ENCODE measurements at places on chromosomes 4 and X.
A peak's percentile ranks its signal among the peaks of the same experiment; 100 is the strongest.

- no peak for DNase-seq
These were observed 46.8 kb downstream of the PSAPL1 start for GRCh38 chr4:7387925-7388324.

DNA sequence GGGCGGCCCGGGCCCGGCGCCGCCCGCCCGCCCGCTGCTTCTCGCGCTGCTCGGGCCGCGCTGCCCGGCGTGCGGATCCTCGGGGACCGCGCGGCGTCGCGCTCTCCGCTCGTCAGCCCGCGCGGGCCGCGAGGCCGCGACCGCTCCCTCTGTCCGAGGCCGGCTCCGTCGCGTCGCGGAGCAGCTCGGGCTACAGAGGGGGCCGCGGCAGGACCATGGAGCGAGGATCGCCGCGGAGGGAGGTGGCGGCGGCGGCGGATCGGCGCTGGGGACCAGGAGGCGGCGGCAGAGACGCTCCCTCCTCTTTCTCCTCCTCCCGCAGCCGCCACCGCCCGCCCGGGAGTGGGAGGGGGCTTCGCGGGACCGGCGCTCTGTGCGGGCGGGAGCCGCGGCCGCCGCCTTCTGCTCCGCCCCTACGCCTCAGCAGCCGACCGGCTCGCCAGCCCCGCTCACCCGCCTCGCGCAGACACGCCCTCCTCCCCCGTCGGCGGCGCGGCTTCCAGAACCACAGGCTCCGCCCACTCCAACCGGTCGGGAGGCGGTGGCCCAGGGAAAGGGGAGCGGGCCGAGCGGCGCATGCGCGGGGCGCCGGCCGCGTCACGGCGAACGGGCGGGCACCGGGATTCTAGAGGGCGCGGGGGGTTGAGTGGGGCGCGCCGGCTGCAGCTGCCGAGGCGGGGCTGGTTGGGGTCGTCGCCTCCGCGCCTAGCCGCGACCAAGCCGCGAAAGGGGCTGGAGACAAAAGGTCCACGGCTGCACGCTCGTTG, at the start of gene CASK:
Gene CASK (minus strand): TSS at position 344 of the 767 bp plus-strand sequence. CDS start 566 bp downstream, outside the sequence.
- DNase-seq, result peak; percentile 32

DNA sequence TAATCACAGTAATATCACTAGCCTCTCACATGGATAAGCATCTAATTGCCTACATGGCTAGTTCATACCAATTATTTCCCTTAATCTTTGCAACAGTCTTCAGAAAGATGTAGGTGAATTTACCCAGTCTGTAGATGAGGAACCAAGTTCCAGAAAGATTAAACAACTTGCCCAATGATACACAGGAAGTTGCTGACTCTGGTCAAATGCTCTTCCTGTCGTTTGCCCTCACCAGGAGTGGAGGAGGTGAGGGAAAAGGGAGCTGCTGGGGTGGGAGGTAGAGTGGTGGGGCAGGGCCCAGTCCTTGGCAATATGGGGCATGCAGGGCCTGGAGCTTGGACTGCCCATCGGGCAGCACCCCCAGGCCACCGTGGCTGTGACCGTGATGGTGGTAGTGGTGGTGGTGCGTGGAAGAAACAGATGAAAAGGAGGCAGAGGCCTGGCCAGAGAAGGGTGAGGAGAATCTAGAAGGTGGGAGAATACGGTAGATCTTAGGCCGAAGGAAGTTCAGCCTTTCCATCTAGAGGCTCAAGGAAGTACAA, 2.3 kb upstream of the KDM5C start:
- no peak for DNase-seq

DNA sequence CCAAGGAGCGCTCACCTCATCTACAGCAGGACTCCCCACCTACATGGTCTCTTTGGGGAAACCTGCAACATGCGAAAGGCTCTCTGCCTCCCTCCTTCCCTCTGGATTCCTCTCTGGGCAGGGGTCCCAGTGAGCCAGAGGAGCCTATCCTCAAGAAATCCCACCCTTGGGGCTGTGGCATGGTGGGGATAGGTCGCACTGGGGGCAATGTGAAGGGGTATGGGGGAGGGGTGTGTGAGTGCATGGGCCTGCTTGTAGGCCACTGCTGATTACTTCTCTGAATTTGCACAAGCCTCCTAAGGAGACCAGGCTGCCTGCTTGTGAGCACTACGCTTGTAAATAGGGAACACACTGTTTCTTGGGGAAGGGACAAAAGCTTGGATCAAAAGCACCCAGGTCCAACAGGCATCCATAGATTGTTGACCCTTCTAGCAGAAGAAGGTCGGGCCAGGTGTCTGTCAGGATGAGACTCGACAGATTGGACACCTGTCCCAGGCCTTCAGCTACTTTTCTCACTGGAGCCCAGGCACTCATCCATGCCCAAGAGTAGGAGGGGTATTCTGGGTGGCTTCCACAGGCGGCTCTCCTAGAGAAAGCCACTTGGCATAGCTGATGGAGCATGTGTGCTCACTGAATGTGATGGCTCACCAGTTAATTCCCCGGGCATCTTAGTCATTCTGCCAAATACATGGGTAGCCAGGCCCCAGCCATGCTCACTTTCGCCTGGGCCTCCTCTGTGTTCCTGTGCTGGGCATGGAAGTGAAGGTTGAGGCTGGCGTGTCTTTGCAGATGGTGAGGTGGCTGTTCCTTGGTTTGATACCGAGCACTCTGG, 75.0 kb downstream of the NBDY start:
- no peak for DNase-seq

DNA sequence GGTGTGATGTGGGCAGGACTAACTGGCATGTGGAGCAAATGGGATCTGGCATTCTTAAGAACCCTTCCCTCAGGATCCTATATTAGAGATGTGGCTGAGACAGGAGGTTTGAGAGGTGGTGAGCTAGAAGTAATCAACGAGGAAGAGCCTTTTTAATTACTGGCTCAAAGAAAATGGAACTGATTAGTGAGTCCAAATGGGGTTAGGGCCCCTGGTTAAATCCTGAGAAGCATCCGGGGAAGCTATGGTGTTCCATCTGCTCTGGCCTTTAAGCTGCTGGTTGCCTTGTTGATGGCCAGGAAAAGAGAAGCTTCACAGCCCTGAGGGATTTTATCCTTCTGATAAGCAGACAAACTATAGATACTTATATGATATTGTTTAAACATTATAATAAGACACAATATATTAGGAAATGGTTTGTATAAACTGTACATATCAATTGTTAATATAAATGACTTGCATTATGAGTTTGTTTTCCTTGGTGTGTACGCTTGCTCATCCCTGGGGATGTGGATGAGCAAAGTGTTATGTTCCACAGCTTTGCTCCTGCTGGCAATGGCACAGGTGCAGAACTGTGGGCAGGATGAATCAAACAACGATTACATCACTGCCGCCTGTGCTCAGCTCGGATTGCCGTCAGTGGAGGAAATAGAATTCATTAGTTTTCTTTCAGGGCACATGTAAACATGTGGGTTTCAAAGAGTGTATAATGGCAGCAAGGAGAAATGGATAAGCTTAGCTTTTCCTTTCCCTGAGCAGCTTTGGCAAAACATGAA, 328.6 kb upstream of the ARX start:
- no peak for DNase-seq

GRCh38 chr4:147355847-147356246, 125.0 kb upstream of the EDNRA start:
- DNase-seq, result peak; percentile 34

DNA sequence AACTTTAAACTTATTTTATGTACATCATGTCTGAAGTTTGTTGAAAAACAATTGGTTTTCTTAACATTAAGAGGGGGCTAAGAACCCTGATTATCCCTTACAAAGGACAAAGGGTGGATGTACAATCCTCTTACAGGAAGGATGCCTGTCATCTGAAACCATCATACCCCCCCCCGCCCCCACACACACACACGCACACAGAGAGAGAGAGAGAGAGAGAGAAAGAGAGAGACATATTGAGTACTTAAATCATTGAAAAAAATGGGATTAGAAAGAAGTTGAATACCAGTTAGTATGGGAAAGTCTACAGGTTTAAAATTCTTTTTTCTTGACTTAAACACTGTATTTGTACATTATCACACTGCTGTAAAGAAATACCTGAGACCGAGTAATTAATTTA, 10.9 kb upstream of the PGM2 start:
- no peak for DNase-seq

GRCh38 chrX:98931216-98931615, 1478.9 kb downstream of the PCDH19 start:
- no peak for DNase-seq

GRCh38 chr4:80412322-80412721, 76.8 kb downstream of the CFAP299 start:
- no peak for DNase-seq

DNA sequence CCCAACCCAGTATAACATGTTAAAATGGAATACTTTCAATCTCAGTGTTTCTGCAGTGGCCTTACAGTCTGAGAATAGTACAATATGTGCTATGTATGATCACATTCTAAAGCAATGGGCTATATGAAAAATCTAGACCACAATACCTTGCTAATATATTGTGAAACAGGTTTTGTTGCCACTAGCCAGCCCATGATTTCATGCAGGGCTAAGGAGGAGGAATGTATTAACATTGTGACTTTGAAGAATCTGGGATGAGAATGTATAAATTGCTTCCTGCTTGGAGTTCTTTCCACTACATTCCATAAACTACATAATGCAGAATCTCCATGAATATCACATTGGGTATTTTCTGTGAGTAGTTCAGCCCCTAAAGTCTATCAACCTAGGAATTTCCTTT, 935.4 kb upstream of the GRIA3 start:
- DNase-seq, result no peak

DNA sequence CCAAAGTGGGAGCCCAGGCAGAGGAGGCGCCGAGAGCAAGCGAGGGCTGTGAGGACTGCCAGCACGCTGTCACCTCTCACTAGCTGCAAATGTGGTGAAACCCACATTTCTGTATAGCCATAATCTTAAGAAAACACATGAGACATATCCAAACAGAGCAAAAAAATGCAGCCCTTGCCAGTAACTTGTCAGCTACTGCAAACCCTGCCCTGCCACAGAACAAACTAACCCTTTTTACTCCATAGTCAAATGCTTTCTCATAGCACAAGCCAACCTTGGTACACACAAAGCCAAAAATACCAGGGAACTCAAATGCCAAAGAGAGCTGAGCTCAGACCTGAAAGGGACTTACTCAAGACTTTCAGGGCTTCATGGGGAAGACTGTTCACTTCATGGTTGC, 14.9 kb upstream of the NXF3 start:
- no peak for DNase-seq

GRCh38 chr4:102705391-102705935, 55.3 kb downstream of the MANBA start:
- no peak for DNase-seq

GRCh38 chr4:4984186-4984585, 35.1 kb downstream of the CYTL1 start:
- no peak for DNase-seq

GRCh38 chrX:151984902-151985301, 10.4 kb upstream of the GABRE start:
- no peak for DNase-seq

- DNase-seq, result no peak
These were observed 19.3 kb upstream of the ZNF81 start for GRCh38 chrX:47817421-47817820.

DNA sequence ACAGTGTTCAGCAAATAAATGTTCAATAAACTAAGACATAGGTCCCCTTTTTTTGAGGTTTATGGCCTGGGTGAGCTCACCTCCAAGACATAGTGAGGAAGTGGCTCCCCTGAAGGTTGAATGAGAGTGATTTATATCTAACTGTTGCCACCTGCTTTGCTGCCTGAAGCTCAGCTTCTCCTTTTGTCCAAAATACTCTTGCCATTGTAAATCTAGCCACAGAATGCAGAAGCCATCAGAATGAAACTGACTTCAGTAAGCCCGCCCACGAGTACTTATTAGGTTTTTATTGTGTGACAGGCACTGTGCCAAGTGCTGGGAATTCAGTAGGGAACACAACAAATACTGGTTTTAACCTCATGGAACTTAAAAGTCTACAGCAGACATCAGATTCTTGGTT, 18.0 kb downstream of the SPINK2 start:
- DNase-seq, result no peak

DNA sequence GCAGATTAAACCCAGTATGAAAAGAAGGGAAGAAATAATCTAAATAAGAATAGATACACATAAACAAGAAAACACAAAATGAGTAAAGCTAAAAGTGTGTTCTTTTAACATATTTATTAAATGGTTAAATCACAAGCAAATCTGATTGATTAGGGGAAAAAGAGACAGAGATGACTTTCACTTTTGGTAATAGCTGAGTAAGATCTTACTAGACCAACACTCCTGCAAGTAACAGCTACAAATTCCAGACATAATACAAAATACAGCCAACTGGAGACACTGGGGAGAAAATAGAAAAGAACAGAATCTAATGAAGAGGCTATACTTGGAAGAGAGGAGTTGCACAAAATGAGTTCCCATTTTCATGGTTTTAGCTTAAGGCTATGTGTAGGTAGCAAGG, 33.5 kb downstream of the OR13H1 start:
- no peak for DNase-seq

DNA sequence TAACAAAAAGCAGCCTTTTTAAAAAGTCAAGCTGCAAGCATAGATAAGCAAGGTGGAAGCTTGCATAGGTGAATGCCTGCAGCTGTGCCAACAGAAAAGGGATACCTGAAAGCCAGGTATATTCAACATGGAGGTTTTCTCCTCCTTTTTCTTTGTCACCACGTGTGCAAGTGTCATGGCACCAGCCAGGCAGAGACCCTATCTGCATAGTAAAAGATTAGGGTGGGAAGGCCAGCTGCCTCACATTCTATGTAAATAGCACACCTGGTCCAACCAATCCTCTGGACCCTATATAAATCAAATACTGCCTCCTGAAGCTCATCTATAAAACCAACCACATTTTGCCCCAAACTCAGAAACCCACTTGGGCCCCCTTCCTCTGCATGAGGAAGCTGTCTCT, 28.0 kb upstream of the PLK4 start:
- DNase-seq, result no peak

GRCh38 chr4:108762559-108763225, at the start of gene ETNPPL:
ETNPPL (minus strand) TSS chr4:108763053; CDS start chr4:108762898, 155 bp downstream.
- no peak for DNase-seq

DNA sequence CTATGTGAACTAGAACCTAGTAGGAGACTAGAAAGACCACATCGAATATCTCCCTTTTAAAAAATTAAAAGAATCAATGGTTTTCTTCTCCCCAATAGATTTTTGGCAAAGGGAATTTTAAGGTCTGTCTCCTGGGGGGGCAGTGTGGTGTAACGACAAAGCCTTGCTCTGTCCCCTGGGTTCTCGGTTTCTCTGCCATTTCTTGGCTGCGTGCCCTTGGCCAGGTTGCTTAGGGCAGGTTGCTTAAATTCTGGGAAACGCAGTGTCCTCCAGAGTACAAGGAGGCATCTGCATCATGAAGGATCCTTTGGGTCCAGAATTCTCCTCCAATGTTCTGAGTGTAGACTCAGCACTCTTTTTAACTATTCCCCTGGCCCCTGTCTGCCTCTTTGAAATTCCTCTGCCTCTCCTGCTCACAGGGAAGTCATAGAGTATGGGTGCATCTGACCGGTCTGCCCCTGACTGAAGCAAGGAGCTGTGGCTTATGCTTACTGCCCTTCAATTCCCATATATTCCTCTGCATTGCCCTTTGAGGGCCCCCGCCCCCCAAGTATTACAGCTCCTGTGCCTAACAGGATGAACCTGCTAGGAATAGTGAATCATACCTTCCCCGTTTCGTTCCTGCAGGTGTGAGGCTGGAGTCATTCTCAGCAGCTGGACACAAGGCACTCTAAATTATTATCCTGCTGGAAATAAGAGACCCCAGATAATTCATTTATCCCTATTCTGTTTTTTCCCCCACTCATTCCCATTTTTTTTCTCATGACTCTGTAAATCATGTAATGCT, 2.2 kb downstream of the KIT start:
- DNase-seq, result no peak

- DNase-seq, result no peak
These were observed 1.4 kb downstream of the MAEA start for GRCh38 chr4:1291091-1291490.
